Activated CD8-positive, alpha-beta memory T cell treated with anti-CD3 and anti-CD28 coated beads, Interleukin-2, amount 50 U/mL, for 4 hours (primary cell): ENCODE measurements at places on chromosomes 5 and 9.

- no peak for DNase-seq
Observed at GRCh38 chr5:141094481-141095262, at the start of gene PCDHB2. PCDHB2 (plus strand) TSS chr5:141094615; CDS start chr5:141094791, 176 bp downstream.

GRCh38 chr5:150659360-150660107, 1.5 kb upstream of the MYOZ3 start:
- DNase-seq, result no peak

GRCh38 chr9:5631026-5631425, 2.1 kb downstream of the RIC1 start:
- DNase-seq, result no peak

GRCh38 chr5:1987471-1987870, 104.7 kb upstream of the IRX4 start:
- no peak for DNase-seq

GRCh38 chr5:109998726-109999125, 309.0 kb downstream of the MAN2A1 start:
- no peak for DNase-seq

DNA sequence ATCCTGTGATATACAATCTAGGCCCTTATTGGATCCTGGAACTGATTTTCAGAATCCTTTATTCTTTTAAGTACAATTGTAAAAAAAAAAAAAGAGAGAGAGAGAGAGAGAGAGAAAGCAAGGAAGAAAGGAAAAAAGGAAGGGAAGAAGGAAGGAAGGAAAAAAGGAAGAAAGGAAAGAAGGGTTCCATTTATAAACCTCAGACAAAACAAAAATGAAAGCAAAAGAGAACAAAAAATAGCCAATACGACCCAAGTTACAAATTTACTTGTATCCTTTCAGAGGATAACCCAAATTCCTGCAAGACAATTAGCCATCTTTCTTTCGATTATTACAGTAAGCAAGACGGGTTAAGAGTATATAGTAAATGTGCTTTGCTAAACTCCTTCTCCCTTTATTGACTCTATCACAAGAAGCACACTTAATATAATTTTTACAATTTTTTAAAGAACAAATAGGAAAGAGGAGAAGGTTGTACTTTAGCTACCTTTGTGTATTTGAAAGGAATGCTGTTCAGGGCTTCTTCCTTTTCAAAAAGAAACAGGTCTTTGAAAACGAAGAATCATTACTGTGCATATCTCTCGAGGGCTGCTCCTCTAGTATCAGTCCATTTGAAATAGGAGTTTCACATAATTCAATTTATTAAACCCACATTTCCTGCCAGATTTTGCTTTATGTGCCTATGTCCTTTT, 543.3 kb downstream of the RAB3C start:
- DNase-seq, result no peak

DNA sequence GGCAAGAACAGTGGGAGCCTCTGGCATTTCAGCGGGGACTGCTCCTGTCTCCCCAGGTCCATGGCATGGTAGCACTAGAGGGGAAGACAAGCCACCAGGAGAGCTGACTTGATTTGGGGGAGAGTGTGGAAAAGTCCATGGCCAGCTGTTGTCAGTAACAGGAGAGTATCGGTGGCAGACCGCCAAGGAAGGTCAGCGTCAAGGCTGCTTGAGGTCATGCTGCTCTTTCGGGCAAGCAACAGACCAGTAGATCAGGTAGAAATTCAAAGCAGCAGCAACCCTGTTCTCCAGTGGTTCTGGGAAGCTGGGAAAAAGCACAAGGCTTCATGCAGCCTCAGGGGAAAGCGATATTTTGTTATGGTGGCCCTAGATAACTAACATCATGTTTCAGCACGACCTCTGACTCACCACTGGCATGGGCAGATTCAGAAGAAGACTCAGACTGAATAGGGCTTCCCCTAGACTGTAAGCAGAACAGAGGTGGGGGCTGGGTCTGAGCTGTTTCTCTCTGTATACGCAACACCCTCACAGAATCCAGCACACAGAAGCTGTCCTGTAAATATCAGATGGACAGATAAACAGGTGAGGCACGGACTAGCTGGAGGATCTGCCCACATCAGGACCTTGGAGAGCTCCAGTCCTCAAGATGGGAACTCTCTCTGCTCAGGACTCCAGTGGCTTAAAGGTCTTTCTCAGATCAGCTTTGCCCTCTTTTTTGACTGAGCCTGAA, 35.2 kb upstream of the PLEKHG4B start:
- DNase-seq, result no peak

GRCh38 chr5:61790678-61791077, 458.6 kb downstream of the ZSWIM6 start:
- DNase-seq, result no peak

DNA sequence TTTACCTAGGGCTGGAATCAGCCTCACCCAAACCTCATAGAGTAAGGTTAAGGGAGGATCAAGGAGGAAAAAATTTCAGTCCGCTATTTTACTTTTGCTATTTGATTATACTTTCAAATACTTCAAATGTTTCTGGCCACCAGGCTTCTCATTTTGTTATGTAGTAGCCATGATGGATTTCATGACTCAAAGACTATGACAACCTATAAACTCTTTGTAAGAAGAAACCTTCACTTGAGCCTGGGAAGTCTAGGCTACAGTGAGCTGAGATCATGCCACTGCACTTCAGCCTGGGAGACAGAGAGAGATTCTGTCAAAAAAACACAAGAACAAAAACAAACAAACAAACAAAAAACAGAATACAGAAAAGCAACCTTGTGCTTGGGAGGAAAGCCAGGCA, 293.6 kb upstream of the TNC start:
- no peak for DNase-seq
